Dermis lymphatic vessel endothelial cell (primary cell): ENCODE measurements at places on chromosomes 2 and 18. TPM values are rescaled to one million over a fixed set of nuclear protein-coding genes. Genes with fewer than 3 reads are reported as not detected.

The CWC22 gene
- 11.8 and 16.5 TPM in 2 replicates for total RNA-seq

The TOGARAM2 gene
- under 0.01 TPM in 1 of 2 replicates, not detected in the other for total RNA-seq

The ZBTB7C gene
- not detected in 2 replicates for total RNA-seq

The LOXHD1 gene
- 0.11 and 0.26 TPM in 2 replicates for total RNA-seq

The SDC1 gene
- 5.3 and 16.2 TPM in 2 replicates for total RNA-seq
